Mucosa of descending colon (tissue), 3 donors: ENCODE measurements at places on chromosomes 2 and 18.
A peak's percentile ranks its signal among the peaks of the same experiment; 100 is the strongest.

- no peak for DNase-seq
Measured at GRCh38 chr18:55506074-55506473, 81.9 kb downstream of the TCF4 start.

- DNase-seq, result no peak
Measured at GRCh38 chr2:3075991-3076340, 301.7 kb downstream of the EIPR1 start.

- no peak for DNase-seq
Measured at GRCh38 chr18:63148449-63149301, 170.9 kb downstream of the BCL2 start.

GRCh38 chr2:23327416-23327815, 57.6 kb upstream of the KLHL29 start:
- no peak for DNase-seq

GRCh38 chr18:30970196-30970816, 72.2 kb downstream of the DSC3 start:
- no peak for DNase-seq

DNA sequence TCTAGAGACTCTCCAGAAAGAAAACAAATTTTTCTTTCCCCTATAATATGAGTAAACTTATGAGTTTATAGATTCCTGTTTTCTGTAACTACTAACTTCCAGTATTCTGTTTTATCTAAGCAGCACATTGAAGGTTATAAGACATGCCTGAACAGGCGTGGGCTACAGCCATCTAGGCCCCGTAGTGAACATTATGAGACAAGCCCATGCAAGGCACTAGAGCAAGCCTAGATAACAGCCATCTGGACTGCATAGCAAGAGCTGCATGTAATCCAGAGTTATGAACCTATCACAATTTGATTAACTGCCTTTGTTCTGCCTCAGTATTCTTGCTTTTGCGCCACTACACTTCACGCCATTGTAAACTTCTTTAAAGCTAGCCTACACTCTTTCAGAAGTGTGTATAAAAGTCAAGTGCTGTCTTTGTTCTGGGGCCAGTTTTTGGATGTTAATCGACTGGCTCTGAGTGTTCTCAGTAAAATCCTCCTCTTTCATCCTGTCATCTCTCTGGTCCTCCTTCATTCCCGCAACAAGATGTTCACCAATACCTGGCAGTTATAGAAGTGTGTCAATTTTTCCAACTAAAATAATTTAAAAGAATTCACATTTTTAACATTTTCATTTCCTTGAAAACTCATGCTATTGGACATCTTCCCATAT, 3.0 kb upstream of the SULT1C3 start:
- DNase-seq, result no peak

DNA sequence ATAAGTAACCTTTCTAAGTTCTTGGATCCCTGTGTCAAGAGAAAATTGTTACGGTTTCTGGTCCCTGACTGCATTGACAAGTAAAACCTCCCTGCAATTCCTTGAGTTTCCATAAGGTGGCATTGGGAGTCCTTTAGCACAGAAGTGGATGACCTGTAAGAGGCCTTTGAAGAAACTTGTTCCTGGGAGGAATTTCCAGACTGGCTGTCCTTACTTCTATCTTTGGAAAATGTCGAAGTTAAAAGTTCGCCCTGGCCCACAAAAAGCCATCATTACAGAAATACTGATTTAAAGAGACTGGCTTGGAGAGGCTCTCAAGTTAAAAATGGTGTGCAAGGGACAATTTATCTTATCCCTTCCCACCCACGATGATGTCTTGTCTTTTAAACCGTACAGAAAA, 218.4 kb downstream of the CDH20 start:
- DNase-seq, result no peak

DNA sequence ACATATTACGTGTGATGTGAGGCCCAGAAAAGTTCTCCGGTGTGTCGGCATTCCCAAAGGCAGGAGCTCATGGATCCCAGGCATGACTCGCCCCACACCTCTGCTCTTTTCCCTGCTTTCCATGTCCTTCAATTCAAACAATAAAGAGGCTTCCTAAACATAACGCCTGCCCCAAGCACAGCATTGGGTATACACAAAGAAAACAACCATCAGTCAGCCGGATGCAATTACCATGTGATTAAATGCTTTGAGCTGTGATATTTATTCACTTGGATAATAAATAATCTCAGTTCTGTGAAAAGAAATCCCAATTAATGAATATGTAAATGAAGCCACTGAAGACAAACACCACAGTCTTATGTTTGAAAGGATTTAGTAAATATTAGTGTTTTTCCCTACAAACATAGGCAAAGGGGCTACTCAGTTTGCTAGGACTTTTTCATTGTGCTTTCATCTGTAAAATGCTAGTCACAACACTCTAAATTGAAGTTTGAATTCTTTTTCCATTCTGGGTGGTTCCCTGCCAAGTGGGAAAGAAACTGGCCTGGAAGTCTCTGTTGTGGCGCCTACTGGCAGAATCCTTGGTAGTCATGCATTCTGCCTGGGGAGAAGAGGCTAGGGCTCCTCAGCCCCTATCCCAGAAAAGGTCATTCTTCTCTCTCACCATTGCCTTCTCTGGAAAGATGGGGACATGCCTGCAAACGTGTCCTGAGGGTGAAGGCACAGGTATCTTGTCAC, 144.7 kb downstream of the COL6A3 start:
- DNase-seq, result no peak

DNA sequence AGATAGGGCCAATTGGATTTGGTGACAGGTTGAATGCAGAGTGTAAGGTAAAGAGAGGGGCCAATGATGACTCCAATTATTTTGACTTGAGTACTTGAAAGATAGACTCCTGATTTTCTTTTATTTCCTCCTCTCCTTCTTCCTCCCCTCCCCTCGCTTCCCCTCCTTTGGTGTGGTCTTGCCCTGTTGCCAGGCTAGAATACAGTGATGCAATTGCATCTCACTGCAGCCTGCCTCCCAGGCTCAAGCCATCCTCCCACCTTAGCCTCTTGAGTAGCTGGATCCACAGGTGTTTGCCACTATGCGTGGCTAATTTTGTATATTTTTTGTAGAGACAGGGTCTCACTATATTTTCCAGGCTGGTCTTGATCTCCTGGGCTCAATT, 2.3 kb downstream of the DGUOK start:
- DNase-seq, result peak; percentile 62

DNA sequence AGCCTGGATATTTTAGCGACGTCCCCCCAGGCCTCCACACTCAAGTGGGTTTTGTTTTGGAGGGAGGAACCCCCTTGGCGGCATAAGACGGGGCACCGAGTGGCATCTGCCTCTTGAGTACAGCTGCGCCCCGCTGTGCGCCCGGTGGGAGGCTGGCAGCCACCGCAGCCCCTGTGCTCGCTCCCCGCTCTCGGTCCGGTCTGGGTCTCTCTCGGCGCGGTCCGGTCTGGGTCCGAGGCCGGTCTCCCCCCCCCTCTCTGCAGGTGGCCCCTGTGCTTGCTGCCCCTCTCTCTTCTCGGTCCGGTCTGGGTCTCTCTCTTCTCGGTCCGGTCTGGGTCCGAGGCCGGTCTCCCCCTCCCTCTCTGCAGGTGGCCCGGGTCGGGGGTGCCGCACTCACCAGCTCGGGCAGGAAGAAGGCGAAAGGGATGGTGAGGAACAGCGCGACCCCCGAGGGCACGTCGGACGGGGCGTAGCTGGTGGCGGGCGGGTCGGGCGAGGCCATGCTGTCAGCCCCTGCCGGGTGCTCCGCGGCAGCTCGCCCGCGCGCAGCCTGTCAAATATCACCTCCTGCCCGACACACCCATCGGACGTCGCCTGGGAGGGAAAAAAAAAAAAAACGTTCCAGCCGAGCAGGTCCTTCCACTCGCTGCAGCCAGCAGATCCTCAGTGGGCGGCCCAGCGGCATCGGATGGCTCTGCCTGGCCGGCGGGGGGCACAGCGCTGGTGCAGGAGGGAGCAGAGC, at the start of gene MALL:
Gene MALL (minus strand): TSS at position 532 of the 742 bp plus-strand sequence. CDS start 30 bp downstream, at position 502.
- peak; percentile 81 for DNase-seq

DNA sequence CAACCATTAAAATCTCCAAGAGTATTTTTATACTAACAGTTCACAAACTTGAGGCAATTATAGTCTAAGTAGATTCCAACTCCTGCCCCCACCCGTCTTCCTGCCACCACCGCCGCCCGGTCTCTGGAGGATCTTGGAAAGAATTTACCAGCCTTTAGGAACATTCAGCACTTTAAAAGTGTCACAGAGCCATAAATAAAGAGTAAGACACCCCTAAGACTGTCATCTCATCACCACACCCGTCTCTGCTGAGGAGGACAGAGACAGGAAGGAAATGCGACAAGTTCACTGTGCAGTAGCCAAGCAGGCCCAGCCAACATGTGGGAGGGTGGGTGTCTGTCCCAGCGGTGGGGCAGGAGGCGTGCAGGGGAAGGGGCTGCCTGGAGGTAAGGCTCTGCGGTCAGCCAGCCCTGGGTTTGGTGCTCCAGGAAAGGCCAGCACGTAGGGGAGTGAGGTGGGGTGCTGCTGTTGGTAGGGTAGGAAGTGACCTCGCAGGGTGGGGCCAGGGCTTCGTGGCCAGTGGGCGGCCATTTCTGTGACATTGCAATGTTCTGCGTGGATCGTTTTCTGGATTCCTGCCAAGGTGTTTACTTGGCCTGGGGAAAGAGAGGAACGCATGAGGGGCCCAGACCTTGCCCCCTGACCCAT, 111.6 kb downstream of the FAM210A start:
- no peak for DNase-seq

DNA sequence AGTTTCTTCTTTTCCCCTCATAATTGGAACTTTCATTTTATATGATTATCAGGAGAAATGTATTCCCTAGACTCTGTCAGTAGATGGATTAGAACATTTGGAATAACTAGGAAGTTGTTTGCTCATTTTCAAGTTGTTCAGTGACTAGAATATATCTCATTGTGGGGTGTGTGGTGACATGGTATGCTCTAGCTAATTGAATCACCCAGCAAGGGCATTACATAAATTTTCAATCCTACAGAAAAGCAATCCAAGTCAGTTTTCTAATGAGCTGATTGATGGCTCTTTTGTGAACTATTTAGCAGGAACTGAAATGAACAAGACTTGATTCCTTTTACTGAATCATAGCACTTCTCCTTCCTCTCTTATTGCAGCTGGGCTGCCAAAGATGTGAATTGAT, 461.4 kb downstream of the TGIF1 start:
- DNase-seq, result no peak

GRCh38 chr2:182048088-182048487, 62.4 kb downstream of the PPP1R1C start:
- no peak for DNase-seq

DNA sequence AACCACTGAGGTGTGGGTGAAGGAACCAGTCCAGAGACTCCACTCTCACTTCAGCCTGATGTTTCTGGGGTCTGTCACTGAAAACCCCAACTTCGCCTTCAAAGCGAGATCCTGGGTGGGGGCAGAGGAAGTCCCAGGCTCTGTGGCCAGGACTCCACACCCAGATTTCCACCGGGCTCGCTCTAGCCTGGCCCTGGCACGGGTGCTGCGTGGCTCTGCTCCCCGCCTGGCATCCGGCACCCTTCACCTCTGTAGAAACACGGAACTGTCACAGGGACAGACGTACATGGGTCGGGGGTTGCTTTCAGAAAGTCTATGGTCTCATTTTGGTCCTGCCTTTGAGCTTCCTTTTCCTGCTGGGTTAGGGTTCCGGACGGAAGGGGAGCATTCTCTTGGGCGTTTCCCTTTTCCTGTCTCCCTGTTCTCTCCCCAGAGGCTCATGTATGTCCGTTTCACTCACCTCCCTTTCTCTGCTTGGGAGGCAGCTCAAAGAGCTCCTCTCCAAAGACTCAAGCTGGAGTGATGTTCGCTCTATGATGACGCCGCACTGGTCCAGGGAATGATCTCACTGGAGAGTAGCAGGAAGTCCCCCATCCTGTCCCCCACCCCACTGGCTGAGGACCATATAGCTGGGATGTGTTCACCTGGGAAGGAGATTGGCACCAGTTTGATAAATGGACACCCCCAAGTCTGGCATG, 41.5 kb downstream of the ODC1 start:
- DNase-seq, result no peak

DNA sequence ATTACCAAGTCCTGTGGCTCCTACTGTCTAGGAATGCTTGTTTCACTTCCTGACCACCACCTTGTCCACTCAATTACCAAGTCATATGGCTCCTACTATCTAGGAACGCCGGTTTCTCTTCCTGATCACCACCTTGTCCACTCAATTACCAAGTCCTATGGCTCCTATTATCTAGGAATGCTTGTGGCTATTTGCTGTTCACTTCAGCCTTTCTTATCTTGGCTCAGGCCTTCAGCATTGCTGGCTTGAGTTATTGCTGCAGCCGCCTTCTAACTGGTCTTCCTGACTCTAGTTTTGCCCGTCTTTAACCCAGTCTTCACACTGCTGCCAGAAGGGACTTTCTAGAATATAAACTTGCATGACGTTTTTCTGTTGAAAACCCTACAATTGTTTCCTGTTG, 82.5 kb upstream of the GAREM1 start:
- no peak for DNase-seq

DNA sequence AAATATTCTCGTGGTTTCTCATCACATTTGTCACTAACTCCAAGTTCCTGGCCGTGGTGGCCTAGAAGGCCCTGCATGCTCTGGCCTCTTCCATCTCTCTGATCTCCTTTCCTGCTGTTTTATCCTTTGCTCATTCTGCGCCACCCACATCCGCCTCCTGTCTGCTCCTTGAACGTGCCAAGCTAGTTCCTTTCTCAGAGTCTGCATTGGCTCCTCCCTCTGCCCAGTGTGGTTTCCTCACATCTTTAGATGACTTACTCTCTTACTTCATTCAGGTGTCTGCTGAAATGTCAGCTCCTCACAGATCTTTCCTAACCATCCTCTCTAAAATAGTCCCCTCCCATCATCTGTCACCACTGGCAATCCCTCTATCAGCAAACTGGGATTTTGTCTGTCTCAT, 158.6 kb upstream of the RBMS1 start:
- peak; percentile 41 for DNase-seq

DNA sequence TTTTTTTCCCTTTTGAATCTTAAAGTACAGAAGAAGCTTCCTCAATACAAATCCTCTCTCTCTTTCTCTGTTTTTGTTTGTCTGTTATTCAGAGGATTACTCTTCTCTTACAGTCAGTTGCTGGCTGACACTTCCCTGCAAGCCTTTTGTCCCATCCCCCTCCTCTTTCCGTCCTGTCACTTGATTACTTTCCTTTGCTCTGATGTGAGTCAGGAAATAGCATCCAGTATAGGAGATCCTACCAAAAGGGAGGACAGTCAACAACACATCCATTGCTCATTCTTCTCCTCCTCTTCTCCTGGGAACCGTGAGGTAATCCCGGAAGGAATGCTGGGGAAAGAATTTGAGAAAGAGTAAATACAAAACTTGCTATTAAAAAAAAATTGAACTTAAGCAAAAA, 79.3 kb upstream of the SCN7A start:
- no peak for DNase-seq

DNA sequence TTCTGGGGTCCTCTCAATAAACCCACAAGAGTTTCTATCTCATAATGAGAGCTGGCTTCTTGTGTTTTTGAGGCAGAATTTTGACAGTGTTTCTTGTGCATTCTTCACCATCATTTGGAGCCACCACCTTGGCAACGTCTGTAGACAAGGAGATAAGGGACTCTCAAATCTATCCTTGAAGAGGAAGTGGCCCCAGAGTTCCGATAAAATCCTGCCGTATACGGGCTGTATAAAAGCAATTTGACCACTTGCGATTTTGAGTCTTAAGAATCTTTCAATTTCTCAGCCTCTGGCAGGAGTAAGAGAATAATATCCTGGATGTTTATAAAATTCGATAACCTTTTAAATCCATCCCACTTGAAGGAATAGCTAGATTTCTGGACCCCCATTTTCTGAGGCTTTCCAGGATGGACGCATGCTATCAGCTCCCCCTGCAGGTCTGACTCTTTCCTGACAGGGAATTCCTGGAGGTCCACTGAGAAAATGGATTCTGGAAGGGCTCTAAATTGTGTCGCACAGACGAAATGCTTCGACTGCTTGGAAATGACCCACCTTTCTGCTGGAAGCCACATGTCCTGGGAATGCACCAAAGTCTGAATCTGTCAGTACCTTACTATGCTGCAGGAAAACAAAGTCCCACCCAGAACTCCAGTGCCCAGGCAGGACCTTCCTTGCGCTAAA, 54.1 kb downstream of the E2F6 start:
- peak; percentile 85 for DNase-seq
